ENCODE measurements at places on chromosomes 3 and 15.

- DNase-seq: no peak
Measured at GRCh38 chr15:59111251-59111650, 6.3 kb downstream of the CCNB2 start.

- no peak for DNase-seq
Measured at GRCh38 chr15:85676342-85677098, 118.2 kb downstream of the KLHL25 start.

DNA sequence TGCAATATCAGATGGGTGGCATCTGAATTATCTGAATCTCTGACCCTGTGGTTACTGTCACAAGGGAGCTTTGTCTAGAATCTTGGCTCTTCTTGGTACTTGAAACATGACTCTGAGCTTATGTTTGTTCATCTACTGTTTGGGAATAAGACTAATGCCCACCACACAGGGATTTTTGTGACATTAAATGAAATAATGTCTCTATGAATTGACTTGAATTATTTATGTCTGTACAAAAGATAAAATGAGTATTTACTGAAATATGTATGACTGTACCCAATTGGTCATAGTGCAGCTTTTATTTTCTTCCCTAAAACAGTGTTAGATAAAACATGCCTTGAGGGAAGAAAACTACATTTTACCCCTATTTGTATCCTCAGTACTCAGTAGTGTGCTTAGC is 87.9 kb upstream of the ZPLD1 start:
- no peak for DNase-seq

DNA sequence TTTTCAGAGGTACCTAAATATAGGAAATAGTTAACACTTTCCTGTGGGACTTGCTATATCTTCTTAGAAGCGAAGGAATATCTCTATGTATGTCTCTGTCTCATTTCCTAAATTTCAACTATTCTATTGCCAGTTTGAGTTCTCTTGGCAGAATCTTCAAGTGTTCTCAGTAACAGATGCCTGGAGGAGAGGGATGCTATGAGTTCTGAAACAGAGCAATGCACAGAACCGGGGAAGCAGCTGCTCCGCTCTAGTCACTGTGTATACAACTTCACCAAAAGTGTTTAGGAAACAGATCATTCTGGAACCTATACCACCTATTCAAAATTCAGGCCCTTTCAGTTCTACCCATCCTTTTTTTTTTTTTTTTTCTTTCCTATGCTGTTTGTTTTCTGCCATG is 144.6 kb downstream of the RORA start:
- DNase-seq: no peak

DNA sequence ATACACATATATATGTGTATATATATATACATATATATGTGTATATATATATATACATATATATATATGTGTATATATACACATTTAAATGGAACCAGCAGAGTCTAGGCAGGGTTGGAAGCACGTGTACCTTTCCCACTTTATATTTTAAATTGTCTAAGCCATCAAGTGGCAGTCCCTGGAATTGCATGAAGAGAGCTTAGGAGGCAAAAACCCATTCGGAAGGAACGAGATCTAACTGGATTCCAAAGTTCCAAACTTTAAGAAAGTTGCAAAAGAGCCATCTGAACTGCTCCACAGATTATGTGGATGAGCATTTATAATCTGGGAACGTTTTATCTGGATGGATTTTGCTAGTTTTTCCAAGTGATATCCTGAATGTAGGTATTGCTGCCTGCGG is 186.5 kb downstream of the FOXP1 start:
- no peak for DNase-seq

Measured in stimulated activated naive CD4-positive, alpha-beta T cell treated with Interleukin-2 at 50 U/mL for 16 hours (primary cell).